Effector memory CD8-positive, alpha-beta T cell (primary cell): ENCODE measurements at places on chromosomes 3 and 15.

GRCh38 chr3:36557708-36558421, 177.6 kb downstream of the STAC start:
- DNase-seq = no peak

DNA sequence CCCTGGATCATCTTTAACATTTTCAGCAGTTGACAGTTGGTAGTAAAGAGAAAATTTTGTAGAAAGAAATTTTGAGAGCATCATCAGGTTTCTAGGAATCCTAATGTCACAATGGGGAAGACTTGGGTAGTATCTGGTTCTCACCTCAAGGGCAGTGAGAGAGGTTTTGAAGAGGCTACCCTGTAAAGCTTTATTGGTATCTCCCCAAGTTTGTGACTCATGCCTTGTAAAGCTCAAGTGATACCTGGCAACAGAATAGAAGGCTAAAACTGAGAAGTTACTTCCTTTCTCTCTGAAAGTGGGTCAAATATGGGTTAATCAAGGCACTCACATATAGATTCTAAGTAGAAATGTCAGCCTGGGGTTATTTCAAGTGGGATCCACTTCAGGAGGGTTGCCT, 196.4 kb downstream of the SUCNR1 start:
- DNase-seq = no peak

DNA sequence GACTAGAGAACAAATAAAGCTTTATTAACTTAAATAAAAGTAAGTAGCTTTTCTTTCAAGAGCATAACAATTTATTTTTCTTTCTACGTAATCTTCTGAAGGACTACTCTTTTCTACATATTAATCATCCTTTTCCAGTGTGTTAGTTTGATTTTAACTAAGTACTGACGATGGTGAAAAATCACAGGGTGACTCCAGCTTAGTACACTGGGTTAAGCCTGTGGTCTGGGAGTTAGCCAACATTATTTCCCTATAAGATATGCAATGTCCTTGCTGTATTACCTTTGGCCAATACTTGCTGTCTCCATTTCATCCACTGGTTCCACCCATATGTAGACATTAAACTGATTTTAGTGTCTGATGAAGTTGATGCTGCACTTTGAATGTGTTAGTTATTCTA, 508.6 kb upstream of the SUCLG2 start:
- no peak for DNase-seq

DNA sequence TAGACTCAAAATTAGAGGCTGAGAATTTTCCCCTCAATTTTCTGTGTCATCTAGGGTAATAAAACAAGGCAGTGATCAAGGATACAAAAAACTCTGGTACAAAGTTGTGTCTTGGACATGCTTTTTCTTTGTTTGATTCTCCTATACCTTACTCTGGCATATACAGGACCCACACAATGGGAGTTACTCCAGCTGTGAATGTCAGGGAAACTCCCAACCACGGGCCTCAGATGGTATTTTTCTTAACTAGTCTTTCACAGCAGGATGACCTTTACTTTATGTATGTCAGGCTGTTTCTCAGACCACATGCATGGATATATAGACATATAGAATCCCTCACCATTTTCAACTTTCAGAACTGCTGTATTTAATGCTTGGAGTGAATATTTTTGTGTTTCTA, 41.3 kb downstream of the FEZF2 start:
- no peak for DNase-seq

DNA sequence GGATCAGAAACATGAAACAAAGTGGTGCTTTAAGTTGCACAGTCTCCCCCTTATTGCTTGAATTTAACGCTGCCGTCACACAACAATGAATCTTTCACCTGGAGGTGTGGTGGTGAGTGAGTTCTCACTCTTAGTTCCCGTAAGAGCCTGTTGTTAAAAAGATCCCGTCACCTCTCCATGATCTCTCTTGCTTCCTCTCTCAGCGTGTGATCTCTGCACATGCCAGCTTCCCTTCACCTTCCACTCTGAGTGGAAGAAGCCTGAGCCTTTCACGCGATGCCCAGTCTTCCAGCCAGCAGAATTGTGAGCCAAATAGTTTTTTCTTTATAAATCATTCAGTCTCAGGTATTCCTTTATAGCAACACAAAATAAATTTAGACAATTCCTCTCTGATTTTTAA, 136.7 kb upstream of the CHL1 start:
- no peak for DNase-seq

DNA sequence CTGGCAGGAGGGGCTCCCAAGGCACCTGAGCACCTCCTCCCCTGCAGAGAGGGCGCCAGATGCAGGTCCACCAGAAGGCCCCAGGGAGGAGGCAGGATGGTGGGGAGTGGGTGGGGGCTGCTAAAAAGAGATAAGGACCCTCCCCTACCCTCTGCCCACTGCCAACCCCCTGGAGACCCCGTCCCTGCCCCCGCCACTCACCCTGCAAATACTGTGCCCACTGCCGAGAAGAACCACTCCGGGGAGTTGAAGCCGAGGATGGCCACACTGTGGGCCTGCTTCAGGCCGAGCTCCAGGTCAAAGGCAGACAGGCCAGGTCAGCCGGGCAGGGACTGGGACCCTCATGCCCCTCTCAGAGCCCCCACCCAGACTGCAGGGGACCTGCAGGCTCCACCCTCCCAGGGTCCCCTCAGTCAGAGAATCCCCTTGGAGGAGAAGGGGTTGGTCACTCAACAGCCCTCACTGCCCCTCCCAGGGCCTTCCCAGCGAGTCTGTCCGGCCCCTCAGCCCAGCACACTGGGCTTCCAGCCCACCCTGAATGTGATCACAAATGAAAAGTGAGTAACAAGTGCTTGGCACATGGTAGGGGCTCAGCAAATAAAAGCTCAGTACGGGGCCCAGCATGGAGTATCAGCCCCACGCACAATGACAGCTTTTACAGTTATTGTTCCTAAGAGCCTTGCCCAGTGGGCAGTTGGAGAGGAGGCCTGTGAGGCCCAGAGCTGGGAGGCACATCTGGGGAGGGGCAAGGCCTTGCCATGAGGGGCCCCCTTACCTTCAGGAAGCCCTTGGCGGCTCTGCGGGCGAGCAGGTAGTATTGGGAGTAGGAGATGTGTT, 40.4 kb downstream of the ACSBG1 start:
- no peak for DNase-seq

DNA sequence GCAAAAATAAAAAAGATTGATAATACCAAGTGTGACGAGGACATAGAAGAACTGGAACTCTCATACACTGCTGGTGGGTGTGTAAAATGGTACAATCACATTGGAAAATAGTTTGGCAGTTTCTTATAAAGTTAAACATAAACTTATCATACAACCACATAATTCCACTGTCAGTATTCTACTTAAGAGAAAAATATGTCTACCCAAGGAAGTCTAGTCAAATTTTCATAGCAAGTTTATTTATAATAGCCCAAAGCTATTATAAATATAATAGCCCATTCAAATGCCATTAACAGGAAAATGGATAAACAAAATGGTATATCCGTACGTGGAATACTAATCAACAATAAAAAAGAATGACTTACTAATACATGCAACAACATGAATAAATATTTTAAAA, 40.6 kb upstream of the BCL2A1 start:
- no peak for DNase-seq

DNA sequence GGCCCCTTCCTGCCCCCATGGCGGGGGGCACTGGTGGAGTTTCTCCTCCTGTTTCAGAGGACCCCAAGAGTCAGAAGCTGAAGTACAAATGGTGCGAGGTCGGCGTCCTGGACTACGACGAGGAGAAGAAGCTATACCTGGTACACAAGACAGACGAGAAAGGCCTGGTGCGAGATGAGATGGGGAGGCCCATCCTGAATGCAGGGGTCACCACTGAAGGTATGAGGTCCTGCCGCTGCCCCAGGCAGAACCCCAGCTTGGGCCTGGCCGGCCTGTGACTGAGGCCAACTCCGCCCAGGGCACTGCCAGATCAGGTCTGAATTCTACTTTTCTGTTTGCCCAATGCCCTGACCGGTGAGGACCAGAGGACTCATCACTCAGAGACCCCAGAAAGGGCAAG, 15.0 kb downstream of the DNAH1 start:
- DNase-seq = no peak

- no peak for DNase-seq
These were observed 32.6 kb upstream of the NEO1 start for GRCh38 chr15:73019601-73020146.

DNA sequence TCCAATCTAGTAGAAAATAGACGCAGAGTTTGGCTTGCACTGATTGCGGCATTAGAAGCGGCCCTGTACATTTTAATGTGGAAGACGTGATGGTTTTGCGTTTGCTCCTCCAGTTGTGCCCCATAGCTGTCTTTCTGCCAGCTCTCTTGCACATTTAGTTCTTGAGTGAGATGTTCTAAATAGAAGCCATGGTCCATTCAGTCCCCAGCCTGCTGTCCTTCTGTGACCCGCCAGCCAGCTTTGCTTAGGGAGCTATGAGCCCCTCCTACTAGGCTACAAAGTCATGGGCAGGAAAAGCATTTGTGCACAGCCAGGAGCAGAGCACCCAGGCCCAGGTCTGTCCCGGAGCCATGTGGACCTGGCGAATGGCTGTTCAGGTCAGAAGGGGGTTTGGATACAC, 50.3 kb downstream of the APBA2 start:
- no peak for DNase-seq

DNA sequence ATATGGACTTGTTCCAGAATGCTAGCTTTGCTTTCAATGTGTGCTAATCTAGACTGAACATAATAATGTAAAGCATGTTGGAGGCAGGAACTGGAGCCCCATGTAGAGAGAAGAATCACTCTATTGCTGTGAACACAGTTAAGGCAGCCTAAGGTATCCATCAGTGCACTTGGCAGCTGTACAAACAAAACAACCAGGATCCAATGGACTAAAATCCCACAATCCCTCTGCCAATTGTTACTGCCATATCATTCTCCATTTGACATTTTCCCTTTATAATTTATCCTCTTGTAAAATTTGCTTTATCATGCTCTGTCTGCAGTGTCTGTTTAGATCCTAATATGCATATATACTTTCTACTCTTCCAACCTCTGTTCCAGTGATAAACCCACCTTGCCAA, 756.8 kb upstream of the LMCD1 start:
- DNase-seq = no peak

DNA sequence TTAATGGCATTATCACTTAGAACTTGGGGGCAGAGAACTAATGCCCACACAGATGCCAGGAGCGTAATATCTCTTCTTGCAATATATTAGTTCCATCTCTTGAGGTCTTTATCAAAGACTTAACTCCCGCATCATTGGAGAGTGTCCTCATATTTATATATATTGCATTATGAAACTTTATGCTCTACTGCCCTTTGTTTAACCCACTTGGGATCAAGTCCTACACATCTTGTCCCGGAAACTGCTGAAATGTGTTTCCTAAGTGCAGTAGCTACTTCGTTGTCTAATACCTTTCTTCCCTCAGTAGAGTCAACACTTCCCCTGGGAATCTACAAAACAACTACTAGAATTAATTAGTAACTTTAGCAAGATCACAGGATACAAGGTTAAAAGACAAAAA, 1029.2 kb downstream of the OTOL1 start:
- no peak for DNase-seq

DNA sequence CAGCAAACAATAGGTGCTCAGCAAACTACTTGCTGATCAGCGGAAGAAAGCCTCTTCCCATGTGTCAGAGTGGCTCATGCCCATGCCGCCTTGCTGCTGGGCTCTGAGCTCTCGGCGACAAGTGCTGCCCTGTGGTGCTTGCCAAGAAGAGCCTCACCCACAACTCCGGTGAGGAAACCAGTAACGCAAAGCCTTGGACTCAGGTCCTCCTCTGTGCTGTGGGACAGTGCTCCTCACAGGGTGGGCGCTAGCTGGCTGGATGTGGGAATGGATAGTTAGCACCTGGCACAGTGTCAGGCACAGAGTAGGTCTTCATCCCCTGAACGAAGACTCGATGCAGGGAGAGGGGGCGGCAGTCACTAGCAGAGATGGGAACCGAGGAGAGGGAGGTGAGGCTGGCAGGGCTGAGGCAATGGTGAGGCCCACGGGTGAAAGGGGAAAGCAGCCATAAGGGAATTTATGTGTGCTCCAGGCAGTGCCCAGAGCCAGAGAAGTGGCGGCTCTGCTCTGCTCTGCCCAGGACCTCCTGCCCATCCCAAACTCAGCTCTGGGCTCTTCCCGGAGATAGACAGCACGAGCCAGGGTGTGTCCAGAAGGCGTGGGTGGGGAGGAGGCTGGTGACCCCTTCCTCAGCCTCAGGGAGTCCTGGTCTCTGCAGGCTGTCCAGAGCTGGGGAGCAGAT, 55.7 kb downstream of the IQSEC1 start:
- DNase-seq = no peak

DNA sequence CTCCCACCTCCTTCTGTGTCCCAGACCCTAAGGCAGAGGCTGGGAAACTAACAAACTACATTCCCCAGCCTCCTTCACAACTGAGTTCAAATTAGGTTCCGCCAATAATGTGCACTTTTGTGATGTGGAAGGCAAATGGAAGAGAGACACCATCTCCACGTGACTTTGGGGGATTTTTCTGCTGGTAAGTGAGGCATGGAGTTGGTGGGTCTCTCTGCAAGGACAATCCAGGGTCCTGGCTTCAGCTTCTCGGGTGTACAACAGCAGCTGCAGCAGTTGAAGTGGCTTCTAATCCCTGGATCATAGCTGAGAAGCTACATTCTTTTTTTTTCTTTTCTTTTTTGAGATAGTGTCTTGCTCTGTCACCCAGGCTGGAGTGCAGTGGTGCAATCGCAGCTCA, 58.9 kb upstream of the GATA2 start:
- no peak for DNase-seq

DNA sequence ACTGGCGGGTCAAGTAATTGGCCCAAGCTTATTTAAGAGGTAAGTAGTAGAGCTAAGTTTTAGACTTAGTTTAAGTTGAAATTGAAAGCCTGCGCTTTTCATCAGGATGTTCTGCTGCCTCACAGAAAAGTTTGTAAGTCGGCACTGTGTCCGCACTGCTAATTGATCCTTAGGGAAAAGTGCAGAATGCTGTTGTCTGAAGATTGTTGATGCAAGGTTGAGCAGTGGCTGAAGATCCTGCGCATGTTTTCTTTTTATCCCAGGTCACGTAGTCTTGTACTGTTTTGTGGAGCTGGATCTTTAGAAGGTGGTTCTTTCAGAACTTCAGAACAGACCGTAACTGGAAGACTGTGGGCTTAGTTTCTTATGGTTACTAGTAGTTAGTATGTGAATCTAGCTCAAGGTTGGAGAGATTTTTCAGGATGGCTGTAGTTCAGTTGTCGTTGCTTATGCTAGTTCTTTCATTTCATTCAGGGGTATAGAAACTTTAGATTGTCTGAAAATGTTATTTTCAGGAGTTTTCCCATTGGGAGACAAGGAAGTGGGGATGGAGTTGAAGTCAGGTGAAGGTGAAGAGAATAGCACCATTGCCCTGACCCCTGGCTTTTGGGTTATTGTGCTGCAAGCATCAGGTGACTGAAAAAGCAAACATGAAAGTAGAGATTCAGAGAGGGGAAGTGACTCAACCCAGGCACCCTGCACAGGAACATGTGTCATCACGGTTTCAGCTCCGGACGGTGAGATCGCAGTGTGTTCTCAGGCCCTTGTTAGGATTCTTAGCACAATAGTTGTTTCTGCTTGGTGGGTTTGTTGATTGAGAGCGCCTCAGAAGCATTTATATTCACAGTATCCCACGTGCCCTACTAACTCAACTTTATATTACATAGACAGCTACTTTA, 32.8 kb downstream of the AKAP13 start:
- DNase-seq = peak; percentile 51
